ENCODE measurements at places on chromosomes 12 and 14.

DNA sequence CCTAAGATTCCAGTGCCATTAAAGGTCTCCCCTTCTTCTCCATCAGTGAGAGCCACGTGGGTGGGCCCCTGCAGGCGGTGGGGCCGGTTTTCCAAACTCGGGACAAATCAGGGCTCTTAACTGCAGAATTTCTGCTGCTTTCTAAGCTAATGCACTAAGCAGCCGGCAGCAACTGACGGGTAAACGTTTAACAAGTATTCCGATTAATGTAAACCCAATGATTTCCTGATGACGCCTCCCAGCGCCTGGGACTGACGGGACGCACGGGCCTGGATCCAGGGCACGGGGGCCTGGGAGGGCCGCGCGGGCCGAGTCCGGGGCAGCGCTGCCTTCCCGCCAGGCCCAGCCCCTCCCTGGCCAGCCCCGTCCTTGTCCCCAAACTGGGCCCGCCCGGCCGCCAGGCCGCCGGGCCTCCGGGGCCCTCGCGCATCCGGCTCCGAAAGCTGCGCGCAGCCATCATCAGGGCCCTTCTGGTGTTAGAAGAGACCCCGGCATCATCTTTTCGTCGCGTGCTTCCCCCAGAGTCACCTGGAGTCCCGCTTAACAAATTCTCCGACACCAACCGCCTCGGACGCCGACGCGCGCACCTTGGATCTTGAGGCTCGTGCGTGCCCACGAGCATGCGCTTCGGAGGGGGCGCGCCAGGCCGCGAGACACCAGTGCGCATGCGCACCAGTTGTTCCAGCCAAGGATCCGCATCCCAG lies at the start of gene MLH3:
TSS of gene MLH3 (minus strand) at position 616 of the 704 bp plus-strand sequence. CDS start 1,812 bp downstream, outside the sequence.
- no peak for DNase-seq

DNA sequence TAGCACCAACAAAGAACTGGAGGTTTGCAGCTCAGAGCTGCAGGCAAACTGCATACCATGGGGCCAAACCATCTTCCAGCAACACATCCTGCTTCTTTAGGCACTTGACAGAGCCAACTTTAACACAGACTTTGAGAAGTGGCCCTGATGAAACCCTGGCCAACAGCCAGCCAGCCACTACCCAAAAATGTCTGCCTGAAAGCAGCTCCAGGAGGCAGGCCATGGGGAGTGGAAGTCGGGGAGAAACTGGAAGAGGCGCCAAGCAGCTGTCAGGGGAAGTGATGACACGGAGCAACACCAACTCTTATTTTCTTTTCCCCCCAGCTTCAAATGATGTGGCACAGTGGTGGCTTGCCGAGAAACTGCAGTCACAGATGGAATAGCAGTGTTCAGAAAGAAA lies 110.9 kb upstream of the PLXNC1 start:
- no peak for DNase-seq

DNA sequence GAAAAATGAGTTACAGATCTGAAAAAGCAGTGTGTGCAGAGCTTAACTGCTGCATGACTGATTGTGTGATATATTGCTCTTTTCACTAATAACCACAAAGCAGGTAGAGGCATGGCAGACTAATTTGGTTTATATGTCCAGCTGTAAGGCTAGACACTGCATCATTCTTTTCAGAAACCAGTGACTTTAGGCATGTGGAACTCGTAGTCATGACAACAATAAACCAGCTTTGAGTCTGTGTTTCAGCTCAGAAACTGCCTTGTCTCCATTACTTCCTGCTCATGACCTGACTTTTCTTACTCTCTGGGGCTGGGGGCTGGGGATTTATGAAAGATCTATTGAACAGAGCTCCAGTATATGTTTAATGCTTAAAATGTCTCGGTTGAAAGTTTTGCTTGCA lies 146.8 kb upstream of the LRIG3 start:
- no peak for DNase-seq

GRCh38 chr12:52053536-52054209 lies 2.4 kb downstream of the NR4A1 start:
- DNase-seq = no peak

DNA sequence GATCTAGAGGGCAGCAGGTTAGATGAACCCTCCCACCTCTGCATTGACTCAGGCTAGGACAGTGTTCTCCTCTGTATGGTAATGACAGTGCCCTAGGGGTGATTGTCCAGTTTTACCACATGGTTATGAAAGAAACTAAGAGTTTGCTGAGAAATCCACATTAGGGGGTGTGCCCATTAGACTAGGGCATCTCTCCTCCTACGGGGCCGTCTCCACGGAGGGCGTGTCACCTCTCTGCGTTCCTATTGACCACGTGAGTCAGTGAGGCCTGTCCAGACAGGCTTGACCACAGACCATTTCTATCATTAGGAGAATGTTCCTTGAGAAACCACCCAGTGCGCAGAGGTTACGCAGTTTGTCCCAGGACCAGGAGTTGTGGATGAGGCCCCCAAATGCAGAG lies 8.3 kb downstream of the MVK start:
- no peak for DNase-seq

DNA sequence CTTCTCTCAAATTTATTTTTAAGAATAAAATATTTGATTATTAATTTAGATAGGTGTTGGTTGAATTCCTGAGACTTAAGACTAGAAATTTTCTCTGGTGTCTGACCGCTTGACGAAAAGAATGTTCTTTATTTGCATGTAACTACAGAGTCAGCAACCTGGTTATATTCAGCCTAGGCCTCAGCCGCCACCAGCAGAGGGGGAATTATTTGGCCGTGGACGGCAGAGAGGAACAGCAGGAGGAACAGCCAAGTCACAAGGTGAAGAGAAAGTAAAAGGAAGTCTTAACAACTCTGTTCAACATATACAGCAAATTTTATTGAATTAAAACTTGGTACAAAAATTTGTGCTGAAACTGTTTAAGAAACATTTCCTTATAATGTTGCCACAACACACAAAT lies 5.2 kb downstream of the PIWIL1 start:
- DNase-seq = no peak

DNA sequence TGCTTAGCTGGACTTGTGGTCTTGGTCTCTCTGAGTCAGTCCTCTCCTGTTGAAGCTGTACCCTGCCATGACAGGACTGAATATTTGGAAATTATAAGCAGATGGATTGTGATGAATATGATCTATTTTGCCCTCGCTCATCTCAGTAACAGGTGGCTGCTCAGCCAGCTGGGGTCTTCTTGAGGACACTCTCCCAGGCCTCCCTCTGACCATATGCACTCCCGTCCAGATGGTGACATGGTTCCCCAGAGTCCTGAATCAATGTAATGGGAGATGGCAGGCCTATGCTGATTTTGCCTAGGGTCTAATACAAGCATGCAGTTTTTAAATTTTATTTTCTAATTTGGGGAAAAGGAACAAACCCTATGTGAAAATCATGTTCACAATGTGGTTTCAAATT lies 63.1 kb upstream of the TRHDE start:
- no peak for DNase-seq

DNA sequence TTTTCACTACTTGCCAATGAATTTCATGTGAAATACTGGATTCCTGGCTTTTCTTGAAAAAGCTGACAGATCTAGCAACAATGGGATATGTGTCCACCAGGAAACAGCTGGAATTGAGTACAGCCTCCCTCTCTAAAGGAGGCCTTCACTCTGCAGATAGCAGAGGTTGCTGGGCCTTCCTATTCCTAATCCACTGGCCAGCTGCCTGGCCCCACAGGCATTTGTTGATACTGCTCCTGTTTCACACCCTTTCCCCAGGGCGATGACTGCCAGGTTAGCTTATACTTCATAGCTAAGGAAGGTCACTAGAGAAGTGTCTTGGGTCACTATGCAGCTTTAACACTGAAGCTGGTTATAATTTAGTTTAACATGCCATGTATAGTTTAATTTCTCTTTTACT lies 87.5 kb upstream of the PDZRN4 start:
- DNase-seq = no peak

GRCh38 chr12:39586816-39587215 lies 32.8 kb downstream of the ABCD2 start:
- DNase-seq = no peak

DNA sequence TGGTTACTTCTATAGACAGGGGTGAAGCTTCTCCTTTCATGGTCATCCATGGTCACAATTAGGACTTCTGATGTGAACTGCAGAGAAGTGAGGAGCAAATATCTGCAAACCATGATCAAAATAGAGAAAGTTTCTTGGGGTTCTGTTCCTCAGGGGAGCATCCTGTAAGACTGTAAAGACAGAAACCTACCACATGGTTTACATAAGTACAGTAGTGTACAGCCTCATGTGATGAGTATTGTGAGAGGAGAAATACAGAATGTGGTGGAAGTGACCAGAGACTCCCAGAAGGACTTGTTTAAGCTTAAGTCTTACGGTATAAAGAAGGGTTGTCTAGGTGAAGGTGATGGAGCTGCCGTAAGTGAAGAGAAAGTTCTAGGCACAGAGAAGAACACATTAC lies 484.7 kb downstream of the LRIG3 start:
- DNase-seq = no peak

GRCh38 chr12:124233846-124234640 lies 60.9 kb upstream of the RFLNA start:
- DNase-seq = no peak

DNA sequence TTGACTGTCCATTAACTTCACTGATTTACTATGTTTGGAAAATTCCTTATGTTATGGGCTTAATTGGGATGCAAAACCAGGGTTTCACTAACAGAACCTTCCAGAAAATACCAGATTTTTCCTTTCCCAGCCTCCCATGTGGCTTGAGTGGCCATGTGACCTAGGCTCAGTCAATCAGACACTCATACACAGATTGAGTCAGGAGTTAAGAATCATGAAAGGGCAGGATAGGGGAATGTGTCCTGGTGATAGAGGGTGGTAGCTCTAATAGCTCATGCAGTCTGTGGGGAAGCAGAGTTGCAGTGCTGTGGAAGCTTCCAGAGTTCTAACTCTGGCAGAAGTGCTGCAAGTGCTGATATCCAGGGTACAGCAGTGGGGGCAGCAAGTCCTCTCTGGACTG lies 134.1 kb upstream of the IFNG-AS1 start:
- no peak for DNase-seq

DNA sequence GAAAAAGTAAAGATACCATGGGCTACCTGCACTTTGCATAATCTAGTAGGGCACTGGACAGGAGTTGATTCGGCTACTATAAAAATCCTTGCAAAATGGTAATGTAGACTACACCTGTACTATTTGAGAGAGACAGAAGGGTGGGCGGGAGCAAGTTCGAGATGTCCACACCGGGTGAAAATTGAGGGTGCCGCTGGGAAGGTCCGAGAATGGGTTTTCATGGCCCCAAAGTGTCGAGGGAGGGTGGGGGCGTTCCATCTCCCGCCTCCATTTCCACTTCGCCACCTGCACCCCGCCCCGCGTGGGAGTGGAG lies 648 bp downstream of the SNX6 start:
- DNase-seq = no peak

- DNase-seq = no peak
These were observed 73.2 kb downstream of the DCAF5 start for GRCh38 chr14:69079747-69080146.

GRCh38 chr14:104315625-104316024 lies 177.2 kb downstream of the KIF26A start:
- DNase-seq = no peak

- no peak for DNase-seq
These were observed 16.5 kb downstream of the RBM19 start for GRCh38 chr12:113949321-113950305.
